ENCODE measurements at places on chromosomes 7 and 10.

GRCh38 chr10:119496273-119496672 is 46.2 kb downstream of the RGS10 start:
- DNase-seq = no peak

DNA sequence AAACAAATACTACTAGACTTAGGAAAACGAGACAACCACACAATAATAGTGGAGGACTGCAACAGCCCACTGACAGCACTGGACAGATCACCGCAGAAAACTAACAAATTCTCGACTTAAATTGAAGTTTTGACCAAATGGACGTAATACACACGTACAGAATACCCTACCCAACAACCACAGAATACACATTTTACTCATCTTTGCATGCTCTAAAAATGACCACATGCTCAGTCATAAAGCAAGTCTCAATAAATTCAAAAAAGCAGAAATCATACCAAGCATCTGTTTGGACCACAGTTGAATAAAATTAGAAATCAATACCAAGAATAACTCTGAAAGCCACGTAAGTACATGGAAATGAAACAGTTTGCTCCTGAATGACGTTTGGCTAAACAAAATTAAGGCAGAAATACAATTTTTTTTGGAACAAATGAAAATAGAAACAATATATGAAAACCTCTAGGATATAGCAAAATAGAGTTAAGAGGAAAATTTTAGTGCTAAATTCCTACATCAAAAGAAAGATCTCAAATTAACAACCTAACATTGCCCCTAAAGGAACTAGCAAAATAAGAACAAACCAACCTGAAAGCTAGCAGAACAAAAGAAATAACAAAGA is 30.6 kb downstream of the MAPK8 start:
- DNase-seq = no peak

DNA sequence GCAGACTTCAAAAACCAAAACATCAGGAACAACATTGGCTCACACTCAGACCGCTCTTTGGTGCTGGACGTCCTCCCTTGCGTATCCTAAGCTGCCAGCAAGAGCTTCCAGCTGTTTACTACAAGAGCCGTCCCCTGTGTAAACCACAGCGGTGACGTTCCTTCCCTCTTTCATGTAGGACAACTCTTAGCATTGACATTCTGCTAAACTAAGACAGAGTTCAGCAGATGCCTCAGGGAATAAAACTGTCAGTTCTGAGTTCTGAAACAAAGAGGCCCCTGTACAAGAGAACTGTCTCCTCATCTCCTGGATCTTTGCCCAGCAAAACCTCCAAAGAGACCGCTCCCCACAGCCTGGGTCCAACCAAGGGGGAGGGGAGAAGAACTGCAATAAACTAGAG is 57.8 kb upstream of the OPALIN start:
- no peak for DNase-seq

- no peak for DNase-seq
Measured at GRCh38 chr7:55094092-55094690, 75.4 kb downstream of the EGFR start.

DNA sequence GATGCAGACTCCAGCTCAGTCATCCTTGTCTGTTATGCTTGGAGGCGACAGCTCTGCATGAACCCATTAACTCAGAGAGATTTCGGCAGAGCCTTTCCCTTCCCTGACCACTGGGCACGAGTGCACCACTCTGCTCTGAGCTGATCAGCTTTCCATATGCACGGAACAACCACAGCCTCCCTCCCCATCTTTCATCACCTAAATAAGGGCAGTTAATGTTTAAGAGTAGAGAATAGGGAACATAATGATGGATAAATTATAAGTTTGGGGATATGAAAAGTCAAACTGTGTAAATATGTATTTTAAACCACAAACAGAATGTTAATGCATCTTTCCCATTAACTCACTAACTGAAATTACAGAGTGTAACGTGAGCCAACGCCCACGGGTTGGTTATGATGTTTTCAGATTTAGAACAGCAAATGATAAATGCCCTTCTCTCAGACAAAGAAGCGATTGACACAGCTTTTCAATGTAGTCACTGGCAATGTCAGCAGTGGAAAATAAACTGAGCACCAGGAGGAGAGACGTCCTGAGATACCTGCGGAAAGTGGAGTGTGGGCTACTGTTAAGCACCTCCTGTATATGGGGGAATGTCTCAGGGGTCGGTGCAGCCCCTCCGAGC is 658.2 kb downstream of the LRMDA start:
- no peak for DNase-seq

- no peak for DNase-seq
Measured at GRCh38 chr10:30816159-30816819, 186.7 kb upstream of the LYZL2 start.

GRCh38 chr7:144786522-144786921 is 49.3 kb downstream of the TPK1 start:
- no peak for DNase-seq

DNA sequence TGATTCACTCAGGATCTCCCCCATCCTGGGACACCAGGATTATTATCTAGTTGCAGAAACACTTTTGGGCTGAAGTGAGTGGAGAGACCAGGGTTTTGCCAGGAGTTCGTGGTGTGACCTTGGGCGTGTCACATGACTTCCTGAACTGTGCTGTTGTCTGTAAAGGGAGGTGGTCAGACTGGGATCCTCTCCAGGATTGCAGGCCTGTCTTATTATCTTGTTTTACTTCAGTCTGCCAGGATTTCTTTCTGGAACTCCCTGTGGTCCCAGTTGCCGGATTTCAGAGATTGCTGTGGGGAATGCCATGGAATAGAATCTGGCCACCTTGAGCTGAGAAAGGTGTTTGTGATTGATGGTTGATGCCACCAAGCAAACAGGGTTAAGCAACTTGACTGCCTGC is 35.8 kb downstream of the CRCP start:
- no peak for DNase-seq

DNA sequence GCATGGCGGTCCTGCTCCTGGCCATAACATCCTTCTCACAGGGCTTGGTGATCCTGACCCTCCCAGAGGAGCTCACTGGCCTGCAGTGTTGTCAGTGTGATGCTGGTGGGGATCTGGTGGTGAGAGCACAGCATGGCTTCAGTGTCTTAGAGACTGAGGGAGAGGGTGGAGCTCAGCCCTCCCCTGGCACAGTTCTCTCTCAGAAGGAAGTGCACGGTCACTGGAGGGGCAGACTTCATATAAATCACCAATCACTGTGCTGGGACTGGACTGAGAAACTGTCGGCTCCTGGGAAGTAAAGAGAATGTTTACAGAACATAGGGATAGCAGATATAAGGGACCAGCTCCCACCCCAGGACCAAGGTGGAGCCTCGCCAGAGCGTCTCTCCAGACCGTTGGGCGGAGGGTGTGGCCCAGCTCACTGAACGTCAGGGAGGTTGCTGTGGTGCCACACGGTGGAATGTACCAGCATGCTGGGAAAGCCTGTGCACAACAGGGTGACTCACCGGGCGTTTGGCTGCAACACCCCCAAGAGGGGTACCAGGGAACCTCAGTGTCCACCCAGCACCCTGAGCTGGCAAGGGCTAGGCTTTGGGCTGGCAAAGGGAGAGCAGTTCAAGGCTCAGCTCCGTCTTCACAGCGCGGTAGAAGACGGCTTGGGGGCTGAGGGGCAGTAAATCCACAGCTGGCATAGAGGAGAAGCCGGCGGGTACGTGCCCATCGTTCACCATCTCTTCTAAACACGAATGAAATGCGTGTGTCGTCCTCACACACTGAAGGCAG is 8.8 kb upstream of the GET4 start:
- DNase-seq = no peak

DNA sequence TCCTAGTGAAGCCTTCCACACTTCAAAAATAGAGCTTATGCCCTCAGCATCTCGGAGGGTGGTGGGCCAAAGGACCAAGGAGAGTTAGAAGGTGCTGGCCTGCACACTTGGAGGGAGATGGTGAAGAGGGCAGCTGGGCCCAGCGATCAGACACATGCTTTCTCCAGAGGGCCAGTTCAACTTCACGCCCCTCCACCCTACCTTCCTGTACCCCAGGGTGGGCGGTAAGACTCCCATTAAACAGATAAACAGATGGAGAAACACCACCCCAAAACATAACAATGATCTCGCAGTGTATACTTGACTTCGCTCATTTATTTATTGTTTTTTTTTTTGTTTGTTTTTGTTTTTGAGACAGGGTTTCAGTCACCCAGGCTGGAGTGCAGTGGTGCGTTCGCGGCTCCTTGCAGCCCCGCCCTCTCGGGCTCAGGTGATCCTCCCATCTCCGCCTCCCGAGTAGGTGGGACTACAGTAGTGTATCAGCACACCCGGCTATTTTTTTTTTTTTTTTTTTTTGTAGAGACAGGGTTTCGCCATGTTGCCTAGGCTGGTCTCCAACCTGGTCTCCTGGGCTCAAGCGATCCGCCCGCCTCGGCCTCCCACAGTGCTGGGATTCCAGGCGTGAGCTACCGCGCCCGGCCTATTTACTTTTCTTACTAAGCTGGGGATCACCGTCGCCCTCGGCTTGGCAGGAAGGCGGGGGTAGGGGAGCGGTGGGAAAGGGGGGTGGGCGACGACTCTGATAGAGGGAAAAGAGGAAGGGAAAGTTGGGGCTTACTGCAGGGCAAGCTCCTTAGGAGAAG is 1.8 kb downstream of the C10orf95 start:
- peak; percentile 75 for DNase-seq

DNA sequence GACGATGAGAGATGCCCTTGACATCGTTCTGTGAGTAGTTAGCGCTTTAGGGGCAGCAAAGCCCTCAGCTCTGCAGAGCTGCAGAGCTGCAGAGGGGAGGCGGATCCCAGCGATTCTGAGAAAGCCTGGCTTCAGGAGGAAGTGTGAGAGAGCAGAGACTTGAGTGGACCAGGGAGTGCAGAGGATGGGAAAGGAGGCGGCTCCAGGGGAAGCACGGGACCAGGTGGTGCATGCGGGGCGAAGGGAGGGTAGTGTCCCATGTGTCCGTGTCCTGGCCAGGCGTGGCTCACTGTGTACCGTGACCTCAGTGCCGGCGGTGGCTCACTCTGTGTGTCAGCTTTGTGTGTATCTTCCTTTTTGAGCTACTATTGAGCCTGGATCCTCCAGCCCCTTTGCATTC is 250.8 kb upstream of the PITRM1 start:
- no peak for DNase-seq

GRCh38 chr7:138006106-138006505 is 4.2 kb upstream of the CREB3L2 start:
- no peak for DNase-seq

All from stimulated activated CD8-positive, alpha-beta memory T cell treated with anti-CD3 and anti-CD28 coated beads, Interleukin-4, amount 100 ng/mL, for 1 hour (primary cell).